ENCODE measurements at places on chromosomes 12 and 14.
A peak's percentile ranks its signal among the peaks of the same experiment; 100 is the strongest.

GRCh38 chr14:90109858-90110257 lies 48.1 kb downstream of the KCNK13 start:
- no peak for DNase-seq

GRCh38 chr12:65845751-65846537 lies 21.7 kb downstream of the HMGA2 start:
- peak; percentile 34 for DNase-seq

- no peak for DNase-seq
These were observed 8.4 kb upstream of the TC2N start for GRCh38 chr14:91875525-91876286.

DNA sequence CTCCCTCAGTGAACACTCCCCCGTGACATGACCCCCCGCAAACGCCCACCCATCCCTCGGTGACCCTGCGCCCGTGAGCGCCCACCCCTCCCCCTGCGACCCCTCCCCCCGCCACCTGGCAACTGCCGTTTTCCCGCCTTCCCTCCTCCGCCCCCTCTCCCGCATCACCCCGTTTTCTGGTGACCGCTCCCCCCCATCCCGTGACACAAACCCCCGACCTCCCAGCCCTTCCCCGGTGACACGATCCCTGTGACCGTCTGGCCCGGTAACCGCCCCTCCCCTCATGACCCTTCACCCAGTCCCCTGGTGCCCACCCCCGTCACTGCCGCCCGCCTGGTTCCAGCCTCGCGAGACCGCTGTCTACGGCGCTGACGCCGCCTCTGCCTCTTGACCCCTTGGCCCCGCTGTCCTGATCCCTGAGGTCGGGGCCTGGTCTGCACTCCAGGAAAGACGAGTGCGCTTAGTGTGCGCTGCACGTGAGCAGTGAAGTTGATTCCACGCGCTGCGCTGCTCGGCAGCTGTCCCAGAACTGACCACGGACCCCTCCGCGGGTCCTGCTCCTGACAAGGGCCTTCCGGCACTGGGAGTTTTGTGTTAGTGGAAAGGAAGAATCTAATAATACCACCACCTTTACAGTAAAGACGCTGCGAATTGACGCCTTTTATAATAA lies 59.4 kb downstream of the DDX51 start:
- peak; percentile 47 for DNase-seq

- peak; percentile 54 for DNase-seq
These were observed 64.4 kb upstream of the OSBPL8 start for GRCh38 chr12:76623931-76624330.

GRCh38 chr12:50988051-50988450 lies 35.7 kb downstream of the HIGD1C start:
- DNase-seq = no peak

GRCh38 chr12:92859650-92860386 lies 69.3 kb downstream of the EEA1 start:
- no peak for DNase-seq

GRCh38 chr12:49950273-49951251 lies at the start of gene AQP2:
Gene AQP2 (plus strand): TSS chr12:49950737. CDS start chr12:49950831, 94 bp downstream.
- DNase-seq = no peak

- no peak for DNase-seq
These were observed 38.7 kb downstream of the P2RX4 start for GRCh38 chr12:121248622-121249021.

DNA sequence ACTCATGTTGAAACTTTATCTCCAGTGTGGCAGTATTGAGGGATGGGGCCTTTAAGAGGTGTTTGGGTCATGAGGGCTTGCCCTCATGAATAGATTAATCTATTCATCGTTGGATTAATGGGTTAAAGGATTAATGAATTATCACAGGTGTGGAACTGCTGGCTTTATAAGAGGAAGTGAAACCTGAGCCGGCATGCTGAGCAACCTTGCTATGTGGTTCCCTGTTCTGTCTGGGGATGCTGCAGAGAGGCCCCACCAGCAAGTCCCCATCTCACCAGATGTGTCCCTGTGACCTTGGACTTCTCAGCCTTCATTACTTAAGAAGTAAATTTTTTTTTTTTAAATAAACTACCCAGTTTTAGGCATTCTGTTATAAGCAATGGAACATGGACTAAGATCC lies 109.6 kb downstream of the DYRK2 start:
- DNase-seq = no peak

- DNase-seq = no peak
These were observed 32.5 kb upstream of the MYRFL start for GRCh38 chr12:69792533-69792932.

GRCh38 chr14:30271811-30272323 lies 287.1 kb upstream of the G2E3 start:
- no peak for DNase-seq

DNA sequence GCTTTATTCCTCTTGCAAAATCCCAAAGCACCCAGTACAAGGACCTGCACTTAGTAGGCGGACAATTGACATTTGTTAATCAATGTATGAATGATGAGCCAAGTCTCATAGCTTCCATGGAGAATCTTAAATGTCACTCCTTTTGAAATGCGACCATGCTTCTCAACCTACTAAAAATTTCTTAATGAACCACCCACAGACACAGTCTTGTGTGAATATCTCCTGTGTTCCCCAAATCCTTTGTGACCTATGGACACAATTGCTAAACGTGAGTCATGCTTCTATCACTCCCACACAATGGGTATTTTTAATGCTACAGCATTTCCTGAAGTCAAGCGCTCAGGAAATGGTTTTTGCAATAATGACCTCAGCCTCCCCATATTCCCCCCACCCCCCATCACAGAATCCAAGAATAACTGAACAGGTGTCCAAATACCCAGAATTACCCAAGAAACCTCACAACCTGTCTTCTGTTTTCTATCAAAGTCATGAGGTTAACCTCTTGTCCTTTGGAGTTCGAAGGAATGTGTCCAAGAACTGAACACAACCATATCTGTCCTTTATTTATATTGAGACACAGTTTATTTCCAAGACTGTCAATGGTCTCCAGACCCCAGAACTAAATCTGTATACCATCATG lies 163.6 kb upstream of the PLEKHG7 start:
- DNase-seq = peak; percentile 69

GRCh38 chr12:118370601-118371000 lies 2.1 kb downstream of the TAOK3 start:
- DNase-seq = no peak

- DNase-seq = no peak
These were observed 1724.1 kb upstream of the SEL1L start for GRCh38 chr14:83257466-83258439.

DNA sequence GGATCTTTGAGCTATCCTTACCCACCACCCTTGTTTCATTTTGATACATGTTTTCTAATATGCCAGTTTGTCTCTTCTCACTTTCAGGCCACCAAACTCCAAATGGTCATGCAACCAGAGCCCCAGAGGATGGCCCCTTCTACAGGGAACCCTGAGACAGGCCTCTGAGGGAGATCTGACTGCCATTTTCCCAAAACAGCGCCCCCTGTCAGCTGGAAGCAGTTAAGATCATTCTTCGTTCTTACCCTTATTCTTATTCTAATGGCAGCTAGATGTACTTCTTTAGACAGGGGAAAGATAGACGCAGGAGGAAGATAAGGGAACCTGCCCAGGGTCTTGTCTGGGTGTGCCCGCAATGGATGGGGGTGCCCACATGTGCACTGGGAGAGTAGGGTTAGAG lies 38.4 kb downstream of the C12orf56 start:
- no peak for DNase-seq

- peak; percentile 64 for DNase-seq
These were observed 30.9 kb upstream of the WDR89 start for GRCh38 chr14:63672417-63673180.

GRCh38 chr12:54041097-54041690 lies 8.3 kb downstream of the HOXC5 start:
- no peak for DNase-seq

- peak; percentile 61 for DNase-seq
These were observed 4.6 kb downstream of the NYNRIN start for GRCh38 chr14:24403294-24403998.

- no peak for DNase-seq
These were observed 323.7 kb upstream of the OR4E1 start for GRCh38 chr14:21997300-21997699.
